CD4-positive, alpha-beta T cell treated with Interleukin-15 for 4 hours (primary cell): ENCODE measurements at places on chromosomes 12 and 14.

GRCh38 chr12:91367234-91367849 is 184.7 kb upstream of the DCN start:
- no peak for DNase-seq

DNA sequence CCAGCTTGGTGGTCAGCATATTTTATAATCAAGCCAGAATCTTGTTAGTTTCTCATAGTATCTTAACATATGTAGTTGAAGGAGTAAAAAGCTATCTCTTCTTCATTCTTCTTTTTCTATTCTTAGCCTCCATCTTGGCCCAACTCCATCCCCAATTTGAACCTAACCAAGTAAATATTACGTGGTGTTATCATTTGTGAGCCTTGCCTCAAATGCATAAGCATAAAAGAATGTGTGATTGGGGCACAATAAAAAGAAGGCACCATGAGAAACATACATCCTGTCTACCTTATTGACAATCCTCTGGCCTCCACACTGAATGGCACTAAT is 181.4 kb upstream of the BMP4 start:
- no peak for DNase-seq

- peak; percentile 19 for DNase-seq
Measured at GRCh38 chr14:54776361-54777001, 126.1 kb downstream of the GCH1 start.

DNA sequence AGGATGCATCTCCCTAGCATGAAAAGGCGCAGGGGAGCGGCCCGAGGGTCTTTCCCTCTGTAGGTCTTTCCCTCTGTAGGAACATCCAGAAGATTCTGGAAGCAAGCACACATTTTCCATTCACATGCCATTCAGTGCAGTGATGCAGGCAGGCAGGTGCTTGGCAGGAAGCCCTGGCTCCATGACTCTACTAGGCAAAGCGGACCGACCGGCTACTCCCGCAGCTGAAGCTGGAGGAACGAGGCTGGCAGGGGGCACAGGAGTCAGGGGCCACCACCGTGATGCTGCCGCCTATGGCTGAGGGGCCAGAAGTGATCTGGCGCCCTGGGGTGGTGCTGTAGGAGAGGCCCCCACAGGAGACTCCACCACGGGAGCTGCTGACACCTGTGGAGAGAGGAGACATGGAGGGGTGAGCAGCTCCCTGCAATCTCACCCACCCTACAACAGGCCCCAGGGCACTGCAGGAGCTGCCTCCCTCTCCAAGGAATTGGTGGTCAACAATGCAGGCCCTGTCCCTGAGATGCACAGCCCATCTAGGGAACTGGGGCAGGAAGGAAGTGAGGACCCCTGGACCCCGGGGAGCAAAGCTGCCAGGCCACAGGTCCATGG is 6.5 kb downstream of the KRT85 start:
- no peak for DNase-seq

GRCh38 chr12:39935275-39935674 is 170.6 kb downstream of the SLC2A13 start:
- DNase-seq: no peak

- DNase-seq: no peak
Measured at GRCh38 chr12:45243963-45244362, 28.1 kb downstream of the ANO6 start.

DNA sequence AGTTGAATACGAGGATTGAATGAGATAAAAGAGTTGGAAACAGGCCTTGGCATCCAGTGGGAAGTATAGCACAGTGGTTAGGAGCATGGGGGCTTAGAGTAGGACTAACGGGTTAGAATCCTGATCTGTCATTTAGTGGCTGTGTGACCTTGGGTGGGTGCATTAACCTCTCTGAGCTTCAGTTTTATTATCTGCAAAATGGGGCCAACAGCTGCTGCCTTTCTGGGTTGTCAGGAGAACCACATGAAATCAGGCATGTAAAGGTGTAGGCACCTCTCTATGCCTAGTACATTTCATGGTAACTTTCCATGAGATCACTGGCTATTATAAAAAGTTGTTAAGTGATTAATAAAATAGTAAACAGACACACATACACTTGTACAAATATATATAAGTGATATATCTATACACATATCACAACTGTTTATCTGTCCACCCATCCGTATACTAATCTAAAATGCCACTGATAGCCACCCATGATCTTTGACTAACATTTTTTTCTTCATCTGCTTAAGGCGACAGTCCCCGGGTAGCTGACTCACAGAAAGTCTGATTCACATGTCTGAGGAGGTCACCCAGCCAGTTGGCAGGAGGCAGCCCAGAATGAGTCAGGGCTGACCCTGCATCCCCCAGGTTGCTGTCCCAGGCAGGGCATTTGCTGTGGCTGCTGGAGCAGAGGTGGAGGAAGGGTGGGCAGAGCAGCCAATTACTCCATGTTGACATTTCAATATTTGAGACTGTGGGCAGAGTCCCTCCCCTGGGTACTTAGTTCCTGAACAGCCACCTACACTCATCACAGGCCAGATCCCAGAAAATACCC is 125.6 kb upstream of the NOS1 start:
- DNase-seq: no peak

DNA sequence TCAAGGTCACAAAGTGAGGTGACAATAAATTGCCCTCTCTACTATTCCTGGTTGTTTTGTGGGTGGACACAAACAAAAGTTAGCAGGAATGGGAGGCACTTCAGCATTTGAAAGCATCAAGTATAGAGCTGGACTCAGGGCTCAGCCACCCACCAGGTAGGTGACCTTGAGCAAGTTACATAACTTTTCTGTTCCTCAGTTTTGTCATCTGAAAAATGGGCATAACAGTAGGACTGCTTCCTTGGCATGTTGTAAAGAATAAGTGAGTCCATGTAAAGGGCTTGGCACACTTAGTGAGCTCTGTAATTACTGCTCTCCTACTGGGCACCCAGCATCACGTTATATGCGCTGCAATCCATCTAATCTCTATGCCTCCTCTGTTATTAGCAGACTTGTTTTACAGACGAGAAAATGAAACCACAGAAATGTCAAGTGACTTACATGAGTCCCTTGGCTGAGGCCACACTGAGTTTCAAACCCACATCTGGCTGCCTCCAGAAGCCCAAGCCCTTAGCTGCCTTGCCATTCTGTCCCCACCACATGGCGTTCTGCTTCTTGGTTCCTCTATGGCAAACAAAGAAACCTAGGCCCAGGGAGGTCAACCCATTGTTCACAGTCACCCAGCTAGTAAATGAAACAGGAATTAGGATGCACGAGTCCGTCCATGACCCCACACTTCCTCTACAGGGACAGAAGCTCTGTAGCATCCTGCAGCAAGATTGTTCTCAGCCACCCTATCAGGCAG is 63.2 kb upstream of the SLC24A4 start:
- DNase-seq: no peak

GRCh38 chr12:67254372-67255026 is 14.7 kb upstream of the CAND1 start:
- DNase-seq: no peak

- no peak for DNase-seq
Measured at GRCh38 chr12:20028033-20028432, 340.3 kb upstream of the PDE3A start.

- DNase-seq: no peak
Measured at GRCh38 chr14:64684091-64684490, 20.1 kb upstream of the PLEKHG3 start.

GRCh38 chr12:5967645-5968415 is 22.8 kb upstream of the ANO2 start:
- no peak for DNase-seq

- DNase-seq: peak; percentile 55
Measured at GRCh38 chr14:52272375-52272774, 4.9 kb downstream of the PTGDR start.

DNA sequence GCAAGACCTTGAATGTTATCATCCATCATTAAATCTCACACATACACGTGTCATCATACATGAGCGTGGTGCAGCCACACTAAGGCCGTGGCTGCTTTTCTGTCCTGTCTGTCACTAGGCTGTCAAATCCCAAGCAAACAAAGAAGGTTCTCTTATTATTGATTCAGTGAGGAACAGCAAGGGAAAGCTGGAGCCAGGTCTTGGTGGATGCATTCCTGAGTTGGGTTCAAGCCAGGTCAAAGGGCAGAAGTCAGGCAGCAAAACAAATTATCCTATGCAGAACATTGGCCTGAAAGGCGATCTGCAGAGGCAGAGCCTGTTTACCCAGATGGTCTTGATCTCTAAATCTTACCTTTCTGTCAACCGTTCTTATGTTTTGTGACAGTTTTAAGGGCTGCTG is 252.3 kb downstream of the NEDD1 start:
- DNase-seq: no peak

- DNase-seq: no peak
Measured at GRCh38 chr12:3320881-3321509, 170.0 kb upstream of the PRMT8 start.

GRCh38 chr12:65896743-65897142 is 72.5 kb downstream of the HMGA2 start:
- no peak for DNase-seq

DNA sequence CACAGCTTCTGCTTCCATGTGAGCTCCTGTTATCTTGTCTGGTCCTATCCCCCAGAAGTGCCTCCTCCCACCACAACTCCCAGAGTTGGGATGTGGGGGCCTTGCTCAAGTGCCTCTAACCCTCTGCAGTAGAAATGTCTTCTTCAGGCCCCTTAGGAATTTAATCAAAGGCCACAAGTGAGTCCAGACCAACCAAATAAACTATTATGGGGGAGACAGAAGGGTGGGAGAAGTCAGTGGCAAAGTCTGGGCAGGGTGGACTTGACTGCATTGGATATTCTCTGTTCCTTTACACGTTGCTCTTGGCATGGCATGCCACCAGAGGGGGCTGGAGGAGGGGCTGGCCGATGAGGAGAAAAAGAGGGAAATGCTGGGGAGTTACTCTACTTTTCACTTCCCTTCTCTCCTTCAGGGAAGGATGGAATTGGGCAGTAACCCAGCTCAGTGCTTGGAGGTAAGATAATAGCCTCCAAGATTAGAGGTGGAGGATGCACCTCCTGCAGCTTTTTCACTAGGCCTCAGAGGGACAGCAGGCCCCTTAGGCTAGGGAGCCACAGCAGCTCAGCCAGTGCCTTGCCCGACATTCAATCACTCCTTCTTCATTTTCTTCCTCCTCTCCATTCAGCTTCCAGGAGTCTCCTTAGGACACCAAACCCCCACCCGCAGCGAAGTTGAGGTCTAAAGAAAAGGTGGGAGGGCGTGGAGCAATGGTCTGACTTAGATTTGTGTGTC is 1.2 kb upstream of the AP1G2 start:
- no peak for DNase-seq

DNA sequence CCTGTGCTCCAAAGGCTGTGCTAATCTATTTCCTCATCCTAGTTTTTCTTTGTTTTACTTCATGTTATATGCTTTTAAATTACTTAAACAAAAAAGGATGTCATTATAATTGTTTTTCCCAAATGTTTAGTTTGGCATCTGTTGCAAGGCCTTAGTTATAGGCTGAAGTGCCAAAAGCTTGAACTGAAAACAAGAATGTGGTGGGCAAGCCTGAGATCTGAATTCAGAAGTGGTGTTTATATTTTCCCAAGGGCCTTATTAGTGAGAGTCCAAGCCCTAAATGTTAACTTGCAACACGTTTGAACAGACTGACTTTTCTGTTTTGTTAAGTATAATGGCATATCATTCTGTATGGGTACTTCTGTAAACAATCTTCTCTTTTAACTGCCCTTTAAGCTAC is 326.8 kb downstream of the CCDC91 start:
- no peak for DNase-seq

DNA sequence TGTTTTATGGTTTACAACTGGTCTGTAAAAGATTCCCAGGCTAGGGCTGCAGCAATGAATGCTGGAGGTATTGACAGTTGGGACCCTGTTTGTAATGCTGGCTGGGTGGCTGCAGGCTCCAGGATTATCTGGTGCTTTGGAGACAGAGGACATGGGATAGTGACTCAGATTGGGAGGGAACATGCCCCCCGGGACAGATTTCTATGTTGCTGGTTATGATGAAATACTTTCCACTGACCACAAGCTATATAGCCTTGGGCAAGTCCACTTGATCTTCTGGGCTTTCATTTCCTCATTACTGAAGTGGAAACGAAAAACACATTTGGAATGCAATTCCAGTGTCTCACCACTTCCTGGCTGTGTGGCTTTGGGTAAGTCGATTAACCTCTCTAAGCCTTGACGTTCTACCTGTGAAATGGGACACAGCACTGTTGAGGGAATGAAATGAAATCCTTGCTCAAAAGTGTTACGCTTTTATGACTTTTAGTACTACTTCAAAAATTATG is 6.3 kb upstream of the TPCN1 start:
- no peak for DNase-seq

DNA sequence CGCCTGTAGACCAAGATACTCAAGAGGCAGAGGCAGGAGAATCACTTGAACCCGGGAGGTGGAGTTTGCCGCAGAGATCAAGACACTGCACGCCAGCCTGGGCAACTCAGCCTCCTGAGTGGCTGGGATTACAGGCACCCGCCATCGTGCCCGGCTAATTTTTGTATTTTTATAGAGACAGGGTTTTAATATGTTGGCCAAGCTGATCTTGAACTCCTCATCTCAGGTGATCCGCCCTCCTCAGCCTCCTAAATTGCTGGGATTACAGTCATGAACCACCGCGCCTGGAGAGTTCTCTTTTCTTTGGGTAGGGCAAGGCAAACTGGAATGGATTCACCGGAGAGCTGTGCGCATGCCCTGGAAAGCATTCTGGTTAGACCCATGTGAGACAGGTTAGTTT is 179.3 kb upstream of the ALG10B start:
- no peak for DNase-seq

DNA sequence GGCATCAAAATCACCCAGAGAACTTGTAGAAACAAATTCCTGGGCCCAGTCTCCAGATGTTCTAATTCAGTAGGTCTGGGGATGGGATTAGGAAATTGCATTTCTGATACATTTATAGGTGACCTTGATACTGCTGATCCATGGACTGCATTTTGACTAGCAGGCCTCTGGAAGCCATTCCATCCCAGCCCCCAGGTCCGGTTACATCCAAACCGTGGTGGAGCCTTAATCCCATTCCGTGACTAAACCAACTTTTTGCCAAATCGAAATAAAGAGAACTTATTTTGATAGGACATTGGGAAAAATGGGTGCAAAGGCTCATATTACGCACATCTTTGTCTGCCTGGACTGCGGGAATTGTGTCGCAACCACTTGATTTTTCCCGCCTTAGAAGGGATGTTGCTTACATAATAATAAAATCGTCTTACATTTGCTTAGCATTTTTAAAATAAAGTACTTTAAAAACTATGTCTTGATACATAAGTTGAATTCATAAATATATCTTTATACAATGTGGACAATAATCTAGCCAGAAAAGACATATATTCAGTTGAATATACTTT is 5.8 kb upstream of the KCNA5 start:
- DNase-seq: no peak

DNA sequence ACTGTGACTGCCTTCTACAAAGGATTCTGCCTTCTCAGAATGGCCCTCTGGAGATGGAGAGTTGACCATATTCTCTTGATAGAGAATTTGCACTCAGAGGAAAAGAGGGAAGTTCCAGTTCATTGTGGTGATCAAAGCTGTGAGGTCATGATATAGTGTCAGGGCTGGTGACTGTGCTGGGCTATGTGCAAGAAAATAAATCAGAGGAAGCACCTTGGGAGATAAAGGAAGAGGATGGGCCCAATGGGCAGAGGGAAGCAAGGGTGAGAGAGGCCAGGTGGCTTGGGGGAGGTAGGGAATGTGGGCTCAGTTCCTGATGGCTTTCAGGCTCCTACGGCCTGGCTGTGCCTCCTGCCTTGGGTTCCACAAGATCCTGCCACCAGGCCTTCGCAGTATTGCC is 145.8 kb downstream of the SLC8A3 start:
- no peak for DNase-seq
